ENCODE measurements at places on chromosomes 2 and 18.

GRCh38 chr2:229849073-229849472, 72.7 kb downstream of the TRIP12 start:
- no peak for DNase-seq

DNA sequence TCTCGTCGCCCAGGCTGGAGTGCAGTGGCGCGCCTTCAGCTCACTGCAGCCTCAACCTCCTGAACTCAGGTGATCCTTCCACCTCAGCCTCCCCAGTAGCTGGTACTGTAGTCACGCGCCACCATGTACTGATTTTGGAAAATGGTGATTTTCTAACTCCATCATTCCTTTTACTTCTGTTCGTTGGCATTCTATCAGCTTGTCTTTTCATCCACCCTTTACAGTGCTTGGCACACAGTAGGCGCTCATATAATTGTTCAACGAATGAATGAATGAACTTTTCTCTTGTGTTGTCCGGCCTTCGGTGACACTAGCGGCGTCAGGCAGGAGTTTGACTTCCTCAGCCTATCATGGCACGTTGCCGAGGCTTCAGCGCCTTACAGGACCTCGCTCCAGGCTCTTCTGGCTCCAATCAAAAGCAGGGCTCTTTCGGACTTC, 373 bp upstream of the MTHFD2 start:
- DNase-seq = no peak

DNA sequence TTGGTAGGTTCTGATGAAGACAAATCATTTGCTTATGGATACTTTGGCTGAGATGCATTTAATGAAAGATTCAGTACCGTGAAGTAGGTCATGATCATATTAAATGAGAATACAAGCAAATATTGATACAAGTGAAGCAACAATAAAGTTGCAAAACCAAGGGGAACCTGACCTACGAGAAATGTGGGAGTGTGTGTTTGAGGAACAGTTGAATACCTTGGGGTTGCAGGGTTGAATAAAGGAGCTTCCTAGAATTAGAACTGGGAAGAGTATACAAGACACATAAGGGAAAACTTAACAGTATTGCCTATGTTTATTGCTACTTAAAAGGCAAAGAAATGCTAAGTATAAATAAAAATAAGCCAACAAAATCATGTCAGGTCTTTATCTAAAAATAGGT, 702.9 kb downstream of the ERBB4 start:
- DNase-seq = no peak

DNA sequence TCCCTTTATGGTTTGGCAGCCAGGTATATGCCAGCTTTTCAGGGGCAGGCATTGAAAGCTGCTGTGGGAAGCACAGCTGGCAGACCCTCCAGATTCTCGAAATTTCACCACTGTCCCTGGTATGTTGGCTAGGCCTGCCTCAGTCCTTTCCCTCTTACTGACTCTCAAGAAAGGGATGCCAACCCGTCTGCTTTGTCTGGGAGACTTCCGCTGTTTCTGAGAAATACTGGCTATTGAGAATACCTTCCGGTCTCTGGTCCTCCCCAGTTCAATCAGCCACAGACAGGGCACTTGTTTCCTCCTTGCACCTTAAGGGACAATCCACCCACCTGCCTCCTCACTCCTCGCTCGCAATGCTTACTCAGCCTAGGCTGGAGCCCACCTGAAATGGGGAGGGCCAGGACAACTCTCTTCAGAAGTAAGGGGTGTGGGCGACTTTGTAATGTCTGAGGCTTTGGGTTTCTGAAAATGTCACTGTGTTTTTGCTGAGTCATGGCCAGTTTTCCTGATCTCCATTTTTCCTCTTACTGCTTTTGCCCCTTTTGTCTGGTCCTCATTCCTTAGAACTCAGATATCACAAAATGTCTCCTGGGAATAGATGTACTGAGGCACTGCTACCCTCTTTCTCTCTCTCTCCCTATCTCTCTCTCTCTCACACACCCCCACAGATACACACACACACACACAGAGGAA, 571.1 kb downstream of the TNS1 start:
- no peak for DNase-seq

DNA sequence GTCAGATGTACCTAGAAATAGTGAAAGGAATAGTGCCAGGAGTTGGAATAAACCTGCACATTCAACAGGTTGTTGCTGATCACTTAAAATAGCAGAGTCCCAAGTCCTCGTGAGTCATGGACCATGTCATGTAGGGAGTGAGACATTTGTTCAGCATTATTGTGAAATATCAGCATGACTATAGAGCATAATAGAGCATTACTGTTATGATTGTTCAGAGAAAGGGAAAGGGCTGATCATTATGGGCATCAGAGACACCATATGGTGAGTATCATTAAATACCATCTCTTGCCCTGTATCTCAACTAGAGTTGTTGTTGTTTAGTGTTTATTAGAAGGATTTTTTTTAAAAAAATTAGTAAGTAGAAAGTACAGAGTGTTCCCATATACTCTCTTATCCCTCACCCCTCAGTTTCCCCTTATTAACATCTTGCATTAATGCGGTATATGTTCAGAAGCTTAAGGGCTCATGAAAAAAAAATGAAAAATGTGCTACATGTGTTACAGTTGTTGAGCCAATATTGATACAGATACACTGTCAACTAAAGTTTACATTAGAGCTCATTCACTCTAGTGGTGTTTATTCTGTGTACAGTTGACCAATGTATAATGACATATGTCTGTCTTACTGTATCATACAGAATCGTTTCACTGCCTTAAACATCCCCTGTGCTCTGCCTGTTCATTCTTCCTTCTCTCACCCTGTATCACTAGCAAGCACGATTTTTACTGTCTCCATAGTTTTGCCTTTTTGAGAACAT, 5.7 kb downstream of the ELAC1 start:
- peak; percentile 5 for DNase-seq

GRCh38 chr18:79912994-79913831, 38.2 kb downstream of the SLC66A2 start:
- no peak for DNase-seq

GRCh38 chr2:28868611-28869010, 1.5 kb downstream of the TRMT61B start:
- DNase-seq = no peak

DNA sequence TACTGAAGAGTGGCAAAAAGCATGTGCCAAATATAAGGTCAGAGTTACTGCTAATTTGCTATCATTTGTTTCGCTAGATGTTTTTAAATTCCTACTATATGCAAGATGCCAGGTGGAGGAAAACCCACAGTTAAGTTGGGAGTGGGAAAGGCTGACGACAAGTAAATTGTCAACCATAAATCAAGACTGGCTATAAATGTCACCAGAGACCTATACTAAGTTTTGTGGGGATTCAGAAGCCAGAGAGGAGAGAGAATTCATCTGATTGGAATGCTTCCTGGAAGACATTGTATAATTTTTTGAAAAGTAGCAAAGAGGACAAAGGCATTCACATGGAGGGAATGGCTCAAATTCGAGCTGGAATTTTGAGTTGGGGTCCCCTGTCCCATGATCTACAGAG, 64.3 kb downstream of the CFAP221 start:
- DNase-seq = no peak

DNA sequence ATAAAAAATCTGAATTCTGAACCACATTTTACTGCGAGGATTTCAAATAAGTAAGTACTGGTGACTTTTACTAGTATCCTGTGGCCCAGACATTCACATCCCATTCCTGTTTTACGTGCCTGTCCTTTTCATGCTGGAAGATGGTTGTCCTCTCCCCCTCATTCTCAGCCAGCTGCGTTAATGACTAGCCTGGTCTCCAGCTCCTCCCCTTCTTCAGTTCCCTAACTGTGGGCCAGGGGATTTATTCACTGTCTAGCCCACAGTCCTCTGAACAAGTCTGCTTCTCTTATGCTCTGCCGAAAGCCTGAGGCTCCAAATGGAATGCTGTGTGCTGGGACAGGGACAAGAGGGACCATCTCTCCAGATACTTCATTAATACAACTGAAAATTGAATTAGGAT, 373.9 kb downstream of the PTPRM start:
- no peak for DNase-seq

All from stimulated activated CD4-positive, alpha-beta T cell treated with anti-CD3 and anti-CD28 coated beads, Interleukin-15, amount 100 ng/mL, for 48 hours (primary cell).